AG10803 (cell line): ENCODE measurements at places on chromosomes 12 and 14.
A peak's percentile ranks its signal among the peaks of the same experiment; 100 is the strongest.

GRCh38 chr12:6833189-6833890 is 5.1 kb downstream of the P3H3 start:
- DNase-seq, result no peak

DNA sequence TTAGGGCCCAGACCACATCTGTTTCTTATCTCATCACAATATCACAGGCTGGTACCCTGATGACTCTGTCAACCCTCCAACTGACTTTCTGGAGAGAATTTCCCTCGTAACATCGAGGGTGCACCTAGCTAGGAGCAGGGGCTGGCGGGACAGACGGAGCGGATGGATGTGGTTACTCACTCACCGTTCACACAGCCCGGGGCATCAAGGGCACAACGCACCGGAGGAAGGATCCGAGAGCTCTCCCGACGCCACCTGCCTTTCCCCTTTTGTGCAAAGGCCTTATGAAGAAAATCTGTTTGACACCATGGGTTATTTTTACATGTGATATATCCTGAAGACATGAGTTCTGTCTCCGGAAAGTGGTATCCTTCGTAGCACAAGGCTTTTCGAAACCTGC is 31.4 kb downstream of the SLC15A4 start:
- no peak for DNase-seq

DNA sequence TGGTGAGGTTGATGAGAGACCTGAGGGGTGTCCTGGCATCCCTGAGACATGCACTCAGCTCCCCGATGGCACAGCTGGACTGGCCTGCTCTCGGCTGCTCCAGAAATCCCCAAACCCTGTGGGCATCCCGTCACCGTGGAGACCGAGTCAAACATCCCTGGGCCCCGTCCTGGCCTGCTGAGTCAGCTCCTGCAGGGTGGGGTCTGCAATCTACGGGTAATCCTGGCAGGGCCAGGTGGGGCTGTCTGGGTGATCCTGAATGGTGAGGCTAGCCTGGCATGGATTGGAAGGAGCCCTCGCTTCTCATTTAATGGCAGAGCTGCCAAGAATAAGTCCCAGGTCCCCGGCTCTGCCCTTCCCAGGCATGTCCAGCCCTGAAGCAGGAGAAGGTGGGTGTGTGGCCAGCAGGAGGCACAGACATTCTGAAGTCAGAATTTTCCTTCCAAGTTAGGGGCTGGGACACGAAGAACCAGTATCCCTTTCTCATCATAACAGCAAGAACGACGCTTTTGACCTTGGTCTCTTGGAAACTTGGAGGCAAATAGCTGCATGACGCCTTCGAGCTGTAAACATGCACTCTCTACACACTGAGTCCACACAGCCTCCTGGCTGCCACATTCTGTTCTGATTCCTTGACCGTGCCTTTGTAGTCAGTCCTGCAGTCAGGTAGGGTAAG is 17.7 kb upstream of the SERPINA4 start:
- no peak for DNase-seq

- DNase-seq, result peak; percentile 82
Measured at GRCh38 chr12:122064780-122065588, 13.6 kb upstream of the MLXIP start.

DNA sequence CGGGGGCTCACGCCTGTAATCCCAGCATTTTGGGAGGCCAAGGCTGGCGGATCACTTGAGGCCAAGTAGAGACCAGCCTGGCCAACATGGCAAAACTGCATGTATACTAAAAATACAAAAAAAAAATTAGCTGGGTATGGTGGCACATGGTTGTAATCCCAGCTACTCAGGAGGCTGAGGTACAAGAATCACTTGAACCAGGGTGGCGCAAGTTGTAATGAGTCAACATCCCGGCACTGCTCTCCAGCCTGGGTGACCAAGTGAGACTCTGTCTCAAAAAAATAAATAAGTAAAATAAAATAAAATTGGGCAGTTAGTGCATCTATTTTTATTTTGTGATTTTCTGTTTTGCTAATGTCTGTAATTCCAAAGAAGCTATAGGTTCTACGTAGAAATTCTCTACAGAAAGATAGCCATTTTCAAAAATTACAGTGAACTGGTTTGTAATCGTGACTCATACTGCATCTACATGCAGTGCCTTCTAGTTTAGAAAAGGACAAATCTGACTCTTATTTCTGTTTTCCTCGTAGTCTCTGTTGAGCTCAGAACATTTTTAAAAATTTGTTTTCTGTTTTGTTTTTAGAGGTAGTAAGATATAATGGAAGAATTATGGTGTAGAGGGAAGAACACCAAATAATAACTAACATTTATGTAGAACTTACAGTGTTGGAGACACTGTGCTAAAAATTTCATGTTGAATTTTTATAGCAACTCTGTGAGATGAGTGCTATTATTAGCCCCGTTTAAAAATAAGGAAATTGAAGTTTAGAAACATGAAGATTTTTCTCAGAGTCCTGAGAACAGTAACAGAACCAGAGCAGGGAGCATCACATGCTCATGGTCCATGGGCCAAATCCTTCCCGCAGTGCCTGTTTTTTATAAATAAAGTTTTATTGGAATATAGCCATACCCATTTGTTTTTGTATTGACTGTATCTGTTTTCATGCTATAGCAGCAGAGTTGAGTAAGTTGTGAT is 201.2 kb downstream of the SYNE2 start:
- DNase-seq, result no peak

GRCh38 chr14:102630405-102630804 is 38.0 kb downstream of the RCOR1 start:
- DNase-seq, result no peak

GRCh38 chr12:46360908-46361666 is 11.5 kb downstream of the SLC38A2 start:
- DNase-seq, result no peak

DNA sequence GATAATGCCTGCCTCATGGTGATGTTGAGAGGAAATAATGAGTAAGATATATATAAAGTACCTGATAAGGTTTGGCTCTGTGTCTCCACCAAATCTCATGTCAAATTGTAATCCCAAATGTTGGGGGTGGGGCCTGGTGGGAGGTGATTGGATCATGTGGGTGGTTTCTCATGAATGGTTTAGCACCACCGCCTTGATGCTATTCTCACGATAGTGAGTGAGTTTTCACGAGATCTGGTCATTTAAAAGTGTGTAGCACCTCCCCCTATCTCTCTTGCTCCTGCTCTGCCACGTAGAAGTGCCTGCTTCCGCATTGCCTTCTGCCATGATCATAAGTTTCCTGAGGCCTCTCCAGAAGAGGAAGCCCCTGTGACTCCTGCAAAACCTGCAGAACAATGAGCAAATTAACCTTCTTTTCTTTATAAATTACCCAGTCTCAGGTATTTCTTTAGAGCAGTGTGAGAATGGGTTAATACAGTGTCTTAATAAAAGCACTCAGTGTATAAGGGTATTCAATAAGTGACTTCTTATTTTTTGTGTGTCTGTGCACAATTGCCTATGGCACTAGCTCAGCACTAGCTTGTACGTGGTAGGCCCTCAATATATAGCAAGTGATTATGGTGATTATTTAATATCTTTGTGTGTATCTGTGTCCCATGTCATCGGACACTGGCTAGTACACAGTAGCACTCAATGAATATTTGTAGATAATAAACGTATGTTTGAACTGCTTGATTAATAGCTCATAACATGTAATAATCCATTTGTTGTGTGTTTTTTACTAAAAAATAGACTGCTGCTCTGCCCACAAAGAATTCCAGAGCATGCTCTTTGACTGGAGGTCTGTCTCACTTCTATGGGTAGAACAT is 138.1 kb upstream of the LMNTD1 start:
- no peak for DNase-seq

DNA sequence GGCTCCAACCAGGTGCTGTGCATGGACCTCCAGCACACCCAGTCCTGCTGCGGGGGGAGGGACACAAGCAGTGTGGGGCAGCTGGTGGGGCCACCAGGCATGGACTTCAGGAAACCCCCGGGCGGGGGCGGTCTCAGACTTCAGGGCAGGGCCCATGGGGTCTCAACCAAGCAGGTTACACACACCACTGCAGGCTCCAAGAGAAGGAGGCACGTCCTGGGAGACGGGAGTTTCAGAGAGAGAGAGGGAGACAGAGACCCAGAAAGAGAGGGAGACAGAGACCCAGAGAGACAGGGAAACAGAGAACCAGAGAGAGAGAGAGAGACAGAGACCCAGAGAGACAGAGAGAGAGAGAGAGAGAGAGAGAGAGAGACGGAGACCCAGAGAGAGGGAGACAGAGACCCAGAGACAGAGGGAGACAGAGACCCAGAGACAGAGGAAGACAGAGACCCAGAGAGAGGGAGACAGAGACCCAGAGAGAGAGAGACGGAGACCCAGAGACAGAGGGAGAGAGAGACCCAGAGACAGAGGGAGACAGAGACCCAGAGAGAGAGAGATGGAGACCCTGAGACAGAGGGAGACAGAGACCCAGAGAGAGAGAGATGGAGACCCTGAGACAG is 128.9 kb downstream of the NCOR2 start:
- DNase-seq, result no peak

GRCh38 chr14:82779301-82779700 is 1245.6 kb upstream of the SEL1L start:
- no peak for DNase-seq

DNA sequence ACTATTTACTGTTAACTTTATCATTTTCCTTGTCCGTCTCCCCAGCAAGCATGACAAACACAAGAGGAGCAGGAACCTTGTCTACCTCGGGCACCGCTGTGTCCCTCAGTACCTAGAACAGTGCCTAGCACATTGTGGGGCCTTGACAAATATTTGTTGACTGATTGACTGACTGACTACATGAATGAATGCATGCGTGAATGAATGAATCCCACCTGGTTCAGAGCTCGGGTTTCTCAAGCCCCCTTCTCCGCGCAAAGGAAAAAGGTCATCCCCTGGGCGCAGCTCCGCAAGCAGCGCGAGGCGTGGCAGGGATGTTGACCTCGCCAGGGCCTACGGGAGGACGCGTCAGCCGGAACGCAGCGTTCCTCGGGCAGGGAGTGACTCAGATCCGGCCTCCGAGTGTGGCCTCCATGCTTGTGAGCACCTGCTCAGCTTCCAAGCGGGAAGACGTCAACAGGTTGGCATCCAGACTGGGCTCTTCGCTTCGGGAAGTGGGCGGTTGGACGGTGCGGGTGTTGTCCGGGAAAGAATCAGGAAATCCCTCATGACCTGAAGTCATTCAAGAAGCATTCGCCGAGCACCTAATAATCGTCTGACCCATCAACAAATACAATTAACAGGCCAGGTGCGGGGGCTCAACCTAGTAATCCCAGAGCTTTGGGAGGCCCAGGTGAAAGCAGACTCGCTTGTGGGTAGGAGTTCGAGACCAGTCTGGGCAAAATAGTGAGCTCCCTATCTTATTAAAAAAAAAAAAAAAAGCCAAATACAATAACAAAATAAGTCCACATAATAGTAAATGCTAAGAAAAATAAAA is 13.9 kb upstream of the UBC start:
- peak; percentile 61 for DNase-seq

GRCh38 chr14:104967386-104968152 is 10.6 kb downstream of the AHNAK2 start:
- peak; percentile 24 for DNase-seq

- no peak for DNase-seq
Measured at GRCh38 chr14:64464651-64465050, 648 bp upstream of the AKAP5 start.

GRCh38 chr12:12405882-12406281 is 49.0 kb downstream of the BORCS5 start:
- no peak for DNase-seq

DNA sequence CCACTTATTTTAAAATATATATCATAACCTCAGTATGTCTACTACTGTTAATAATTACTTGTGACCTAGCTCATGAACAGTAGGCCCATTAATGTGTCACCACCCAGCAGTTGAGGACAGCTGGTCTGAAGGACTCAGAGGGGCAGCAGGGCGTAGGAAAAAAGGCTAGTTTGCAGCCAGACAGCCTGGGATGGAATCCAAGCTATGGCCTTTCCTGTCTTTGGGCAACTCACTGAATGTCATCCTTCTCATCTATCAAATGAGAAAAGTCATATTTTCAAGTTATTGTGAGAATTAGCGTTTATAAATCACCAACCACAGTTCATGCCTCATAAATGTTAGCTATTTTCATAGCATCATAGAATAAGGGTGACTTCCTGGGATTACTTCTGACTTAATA is 12.3 kb downstream of the DENND5B start:
- DNase-seq, result peak; percentile 77

DNA sequence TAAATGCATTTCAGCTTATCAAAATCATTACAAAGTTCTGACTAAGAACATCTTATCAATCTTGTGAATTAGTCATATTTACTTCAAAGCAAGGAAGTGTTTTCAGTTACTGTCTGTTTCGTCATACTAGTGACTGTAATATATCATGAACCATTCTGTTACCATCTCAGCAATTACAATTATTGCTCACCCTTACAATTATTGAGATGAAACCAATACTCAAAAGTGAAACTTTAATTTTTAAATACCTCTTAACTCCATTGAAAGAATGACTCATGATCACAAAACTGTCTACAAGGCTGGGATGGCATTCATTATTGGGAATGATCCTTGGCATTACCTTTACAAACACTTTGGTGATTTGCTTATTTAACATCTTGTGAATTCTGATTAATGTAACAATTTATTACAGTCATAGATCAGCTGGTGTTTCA is 90.3 kb downstream of the RPS6KA5 start:
- DNase-seq, result no peak

- no peak for DNase-seq
Measured at GRCh38 chr12:40170593-40170992, 54.2 kb upstream of the LRRK2 start.

- peak; percentile 92 for DNase-seq
Measured at GRCh38 chr12:25151476-25151875, 43.5 kb downstream of the DNAI7 start.

GRCh38 chr12:69338120-69338859 is 9.9 kb upstream of the LYZ start:
- no peak for DNase-seq

GRCh38 chr12:124418791-124419190 is 123.9 kb downstream of the RFLNA start:
- no peak for DNase-seq

DNA sequence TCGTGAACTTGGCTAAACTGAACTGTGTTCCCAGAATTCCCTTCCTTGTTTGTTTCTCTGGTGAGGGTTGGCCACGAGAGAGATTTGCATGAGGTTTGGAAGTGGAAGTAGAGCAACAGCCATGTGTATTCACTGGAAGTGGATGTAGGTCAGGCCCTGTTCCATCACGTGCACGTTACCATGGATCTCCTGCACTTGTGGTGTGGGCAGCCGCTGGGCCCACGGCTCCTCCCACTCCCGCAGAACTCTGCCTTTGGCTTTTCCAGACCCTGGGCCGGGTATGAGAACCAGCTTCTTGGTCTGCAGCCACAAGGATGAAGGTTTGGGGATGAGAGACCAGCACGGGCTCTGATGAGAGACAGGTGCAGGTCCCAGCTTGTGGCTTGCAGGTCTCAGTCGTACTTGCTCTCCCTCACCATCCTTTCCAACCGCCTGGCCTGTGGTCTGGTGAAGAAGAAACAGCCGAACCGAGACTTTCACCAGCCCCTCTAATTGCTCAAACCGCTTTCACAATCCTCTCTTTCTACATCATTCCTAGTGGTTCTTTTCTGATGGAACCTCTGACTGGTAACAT is 94.9 kb downstream of the DUSP16 start:
- DNase-seq, result no peak
